NCI-H446 treated with DMSO at 0.1 percent for 48 hours (cell line): ENCODE measurements at places on chromosomes 12 and 14.

GRCh38 chr14:99318091-99318958 lies 46.3 kb upstream of the BCL11B start:
- DNase-seq = no peak

DNA sequence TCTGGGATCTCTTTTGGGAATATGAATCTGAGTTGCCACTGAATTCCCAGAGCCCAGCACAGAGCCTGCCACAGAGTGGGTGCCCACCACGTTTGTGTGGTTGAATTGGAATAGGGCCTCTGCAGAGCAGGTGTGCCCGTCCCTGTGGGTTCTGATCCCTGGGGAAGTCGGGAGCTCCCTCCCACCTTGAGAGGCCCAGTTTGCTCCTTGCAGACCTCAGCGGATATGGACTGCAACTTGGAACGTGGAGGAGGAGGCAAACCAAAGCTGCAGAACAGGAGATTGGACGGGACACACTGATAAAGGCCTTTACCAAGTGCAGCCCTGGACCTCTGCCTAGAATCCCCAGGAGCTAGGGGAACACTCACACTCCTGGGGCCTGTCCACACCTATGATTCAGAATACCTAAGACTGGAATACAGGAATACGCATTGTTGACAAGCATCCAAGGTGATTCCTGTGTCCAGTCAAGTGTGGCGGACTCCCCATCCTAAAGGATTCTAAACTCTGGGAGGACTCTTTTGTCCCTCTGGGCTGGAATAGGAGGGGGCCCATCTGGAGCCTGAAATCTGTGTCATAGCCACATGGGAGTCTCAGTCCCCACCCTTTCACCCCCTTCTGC lies 2.4 kb downstream of the KRT76 start:
- DNase-seq = no peak

GRCh38 chr12:111748151-111748672 lies 18.5 kb upstream of the ALDH2 start:
- no peak for DNase-seq

- DNase-seq = no peak
Observed at GRCh38 chr14:29885988-29886387, 41.7 kb downstream of the PRKD1 start.

- no peak for DNase-seq
Observed at GRCh38 chr12:121138284-121138683, 5.6 kb downstream of the P2RX7 start.

DNA sequence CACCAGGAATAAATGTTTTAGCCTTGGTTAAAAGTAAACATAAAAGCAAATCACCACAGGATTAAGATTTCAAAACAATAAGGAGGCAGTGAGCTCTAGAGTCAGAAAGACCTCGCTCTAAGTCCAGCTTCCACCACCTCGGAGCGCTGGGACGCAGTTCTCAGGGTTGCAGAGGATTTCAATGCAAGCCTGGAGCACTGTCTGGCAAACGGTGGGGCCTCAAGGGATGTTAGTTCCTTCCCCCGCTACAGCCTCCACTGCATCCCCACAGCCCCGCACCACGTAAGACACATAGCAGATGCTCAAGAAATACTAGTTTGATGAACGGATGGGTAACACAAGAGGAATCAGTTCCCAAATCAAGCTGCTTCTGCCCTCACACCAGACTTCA lies 39.3 kb upstream of the TMCC3 start:
- DNase-seq = no peak

GRCh38 chr14:55092341-55092740 lies 36.7 kb upstream of the LGALS3 start:
- DNase-seq = no peak

- DNase-seq = no peak
Observed at GRCh38 chr14:87286826-87287225, 706.2 kb downstream of the GALC start.

GRCh38 chr12:22335794-22336166 lies 1.3 kb upstream of the ST8SIA1 start:
- DNase-seq = no peak

DNA sequence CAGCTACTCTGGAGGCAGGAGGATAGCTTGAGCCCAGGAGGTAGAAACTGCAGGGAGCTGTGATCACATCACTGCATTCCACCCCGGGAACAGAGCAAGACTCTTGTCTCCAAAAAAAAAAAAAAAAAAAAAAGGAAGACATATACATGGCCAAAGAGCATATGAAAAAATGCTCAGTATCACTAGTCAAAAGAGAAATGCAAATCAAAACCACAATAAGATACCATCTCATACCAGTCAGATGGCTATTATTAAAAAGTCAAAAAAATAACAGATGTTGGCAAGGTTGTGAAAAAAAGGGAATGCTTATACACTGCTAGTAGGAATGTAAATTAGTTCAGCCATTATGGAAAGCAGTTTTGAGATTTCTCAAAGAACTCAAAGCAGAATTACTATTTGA lies 174.8 kb upstream of the ATF7IP start:
- DNase-seq = no peak

DNA sequence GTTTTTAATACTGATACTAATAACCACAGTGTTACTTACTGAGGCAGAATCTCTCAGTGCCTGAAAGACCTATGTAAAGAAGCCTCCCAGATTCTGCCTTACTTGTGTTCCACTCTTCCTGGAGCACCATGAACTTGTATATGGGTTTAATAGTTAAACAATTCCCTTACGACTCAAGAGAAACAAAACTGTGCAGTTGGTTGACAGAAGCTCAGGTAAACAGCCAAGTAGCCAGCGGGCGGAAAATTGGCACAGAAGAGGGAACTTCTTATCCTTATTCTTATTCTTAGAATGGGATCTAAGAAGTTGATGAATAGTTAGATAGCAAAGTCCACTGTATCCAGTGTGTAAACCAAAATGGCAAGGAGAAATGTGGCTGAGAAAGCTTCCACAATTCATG lies 22.7 kb upstream of the MAGOHB start:
- no peak for DNase-seq

- DNase-seq = no peak
Observed at GRCh38 chr12:30926243-30927221, at the start of gene TSPAN11. TSS of gene TSPAN11 (plus strand) at chr12:30926748. CDS start at chr12:30953992, 27,244 bp downstream.

DNA sequence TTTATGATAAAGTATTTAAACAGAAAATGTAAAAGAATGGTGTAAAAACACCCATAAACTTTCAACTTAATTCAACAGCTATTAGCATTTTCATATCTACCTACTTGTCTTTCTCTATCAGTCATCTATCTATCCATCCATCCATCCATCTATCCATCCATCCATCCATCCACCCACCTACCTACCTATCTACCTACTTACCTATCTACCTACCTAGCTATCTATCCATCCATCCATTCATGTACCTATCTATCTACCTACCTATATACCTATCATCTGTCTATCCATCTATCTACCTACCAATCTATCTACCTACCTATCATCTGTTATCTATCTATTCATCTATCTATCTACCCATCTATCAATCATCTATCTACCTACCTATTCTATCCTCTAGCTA lies 8.5 kb downstream of the NOS1 start:
- no peak for DNase-seq
